Placental epithelial cell (primary cell): ENCODE measurements at places on chromosomes 4 and X. TPM values are rescaled to one million over a fixed set of nuclear protein-coding genes. Genes with fewer than 3 reads are reported as not detected.

The DCLK2 gene
- 0.22 and 0.39 TPM in 2 replicates for total RNA-seq

The GPR143 gene
- 5.9 and 17.5 TPM in 2 replicates for total RNA-seq

The AWAT2 gene
- total RNA-seq = not detected in 2 replicates

The QDPR gene
- 6.3 and 8.9 TPM in 2 replicates for total RNA-seq

The ATP2B3 gene
- total RNA-seq = not detected in 2 replicates

The CXorf49 gene
- 0.39 TPM in 1 of 2 replicates, not detected in the other for total RNA-seq

The DUSP21 gene
- not detected in 2 replicates for total RNA-seq

The SLC2A9 gene
- 0.22 and 0.39 TPM in 2 replicates for total RNA-seq

The HERC3 gene
- total RNA-seq = 46.7 and 57.7 TPM in 2 replicates

The FOXR2 gene
- total RNA-seq = not detected in 2 replicates

The SLC9A7 gene
- under 0.01 TPM in 2 replicates for total RNA-seq

The TMPRSS11F gene
- 0.76 and 1.2 TPM in 2 replicates for total RNA-seq

The GCNA gene
- total RNA-seq = 2.3 and 4.7 TPM in 2 replicates

The ZCCHC18 gene
- total RNA-seq = not detected in 2 replicates

The DCHS2 gene
- total RNA-seq = under 0.01 TPM in 2 replicates

The MAP3K15 gene
- under 0.01 TPM in 1 of 2 replicates, not detected in the other for total RNA-seq

The FAM9C gene
- total RNA-seq = not detected in 2 replicates

The SLC26A1 gene
- under 0.01 TPM in 1 of 2 replicates, not detected in the other for total RNA-seq

The CENPVL3 gene
- total RNA-seq = 0.11 TPM in 1 of 2 replicates, not detected in the other

The GPRASP1 gene
- 1.3 and 3.9 TPM in 2 replicates for total RNA-seq

The RTL5 gene
- total RNA-seq = 0.33 and 0.79 TPM in 2 replicates
